ENCODE measurements at places on chromosomes 5 and 9. TPM values are rescaled to one million over a fixed set of nuclear protein-coding genes. Genes with fewer than 3 reads are reported as not detected.

The FOXD4L5 gene
- 0.11 TPM for total RNA-seq

The GZMA gene
- total RNA-seq, result 17.8 TPM

The CCDC180 gene
- total RNA-seq, result 1.5 TPM

The BARHL1 gene
- not detected for total RNA-seq

The TMEM252 gene
- total RNA-seq, result not detected

The TMC1 gene
- total RNA-seq, result not detected

The MLLT3 gene
- 59.1 TPM for total RNA-seq

The FGD3 gene
- 41.6 TPM for total RNA-seq

The MAMDC4 gene
- total RNA-seq, result 18.5 TPM

DNA sequence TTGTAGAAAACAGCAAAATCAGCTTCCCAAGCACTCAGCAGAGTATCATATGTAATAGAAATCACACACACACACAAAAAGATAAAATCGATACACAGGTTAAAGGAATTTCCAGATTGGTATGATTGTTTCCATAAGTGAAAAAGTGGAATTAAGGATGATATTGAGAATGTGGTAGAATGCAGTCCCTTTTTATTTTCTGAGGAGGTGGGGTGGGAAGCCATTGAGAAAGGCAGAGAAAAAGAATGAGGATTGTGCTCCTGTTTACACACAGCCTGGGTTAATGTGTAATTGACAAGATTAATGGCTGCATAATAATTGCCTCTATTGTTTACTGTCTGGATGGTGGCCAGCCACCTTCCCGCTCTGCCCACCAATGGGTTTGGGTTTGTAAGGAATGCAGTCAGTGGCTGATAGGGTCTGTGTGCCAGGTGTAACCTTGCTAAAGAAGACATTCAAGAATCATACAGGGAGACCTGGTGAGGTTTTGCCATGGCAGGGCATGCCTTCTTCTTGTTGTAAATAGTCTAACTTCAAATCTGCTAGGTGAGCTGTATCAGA, 177.2 kb upstream of the MAP3K1 start:
- DNase-seq, result no peak
- no peaks in the 10 kb centered on the region for H3K36me3 ChIP-seq
- no peaks in the 10 kb centered on the region for H3K4me1 ChIP-seq
- H3K27ac ChIP-seq, result no peak overlapping the region
- no peaks in the 10 kb centered on the region for H3K27me3 ChIP-seq

DNA sequence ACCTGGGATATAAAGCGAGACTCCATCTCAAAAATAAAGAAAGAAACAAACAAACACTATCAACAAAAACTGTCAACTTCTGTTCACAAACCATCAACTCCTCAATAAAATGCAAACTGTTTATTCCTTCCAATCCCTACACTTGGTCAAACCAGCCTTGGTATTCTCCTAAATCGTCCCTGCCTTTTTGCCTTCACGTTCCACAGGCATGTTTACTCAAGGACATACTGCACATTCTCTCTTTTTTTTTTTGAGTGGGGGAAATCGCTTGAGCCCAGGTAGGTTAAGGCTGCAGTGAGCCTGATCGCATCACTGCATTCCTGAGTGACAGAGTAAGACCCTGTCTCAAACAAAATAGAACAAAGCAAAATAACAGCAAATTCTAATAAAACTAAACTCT, 13.0 kb downstream of the UBAP2 start:
- peaks cover 19% of the 10 kb centered on the region for H3K4me1 ChIP-seq
- no peaks in the 10 kb centered on the region for H3K27me3 ChIP-seq
- H3K27ac ChIP-seq, result no peak overlapping the region
- DNase-seq, result no peak

DNA sequence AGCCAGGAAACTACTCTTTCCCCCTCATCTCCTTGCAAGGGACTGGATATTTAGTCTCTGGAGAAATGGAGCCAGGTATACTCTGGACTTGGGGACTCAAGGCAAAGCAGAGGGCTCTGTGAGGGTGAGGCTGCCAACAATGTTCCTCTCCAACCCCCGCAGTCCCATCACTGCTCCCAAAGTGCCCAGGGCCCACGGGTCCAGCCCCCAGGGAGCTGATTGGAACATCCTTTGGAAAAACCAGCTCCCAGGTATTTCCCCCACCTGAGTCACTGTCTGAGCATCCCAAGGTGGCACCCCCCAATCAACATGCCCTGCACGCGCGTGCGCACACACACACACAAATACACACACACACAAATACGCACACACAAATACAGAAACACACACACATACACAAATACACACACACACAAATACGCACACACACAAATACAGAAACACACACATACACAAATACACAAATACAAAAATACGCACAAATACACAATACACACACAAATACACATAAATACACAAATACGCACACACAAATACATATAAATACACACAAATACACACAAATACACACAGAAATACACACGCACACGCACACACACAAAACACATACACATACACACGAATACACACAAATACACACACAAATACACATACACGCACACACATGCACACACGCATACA, 137.4 kb downstream of the DAB2IP start:
- DNase-seq, result no peak
- peaks cover 3% of the 10 kb centered on the region for H3K27me3 ChIP-seq

DNA sequence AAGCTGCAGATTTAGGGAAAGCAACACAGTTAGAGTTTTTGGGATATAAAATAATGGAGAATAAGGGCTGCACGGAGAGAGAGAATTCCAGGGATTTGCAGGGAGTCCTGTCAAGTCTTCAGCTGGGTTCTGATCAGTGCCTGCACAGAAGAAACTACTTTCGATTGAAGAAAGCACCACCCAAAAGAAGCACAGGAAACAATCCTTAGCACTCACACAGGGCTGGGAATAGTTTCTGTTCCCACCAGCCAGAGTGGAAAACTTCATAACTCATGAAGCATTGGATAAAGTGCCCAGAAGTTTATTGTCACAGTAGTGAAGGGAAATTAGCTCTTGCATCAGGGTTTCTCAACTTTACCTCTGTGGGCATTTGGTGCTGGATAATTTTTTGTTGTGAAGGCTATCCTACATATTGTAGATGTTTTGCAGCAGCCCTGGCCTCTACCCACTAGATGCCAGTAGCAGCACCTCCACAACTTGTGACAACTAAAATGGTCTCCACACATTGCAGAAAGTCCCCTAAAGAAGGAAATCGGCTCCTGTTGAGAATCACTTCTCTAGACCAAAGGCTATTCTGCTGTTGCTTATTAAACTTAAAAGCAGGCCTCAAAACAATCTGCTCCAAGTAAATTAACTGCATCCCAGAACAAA, 71.0 kb upstream of the FAM120A start:
- no peaks in the 10 kb centered on the region for H3K4me1 ChIP-seq
- peaks cover 8% of the 10 kb centered on the region for H3K27me3 ChIP-seq
- no peaks in the 10 kb centered on the region for H3K36me3 ChIP-seq

DNA sequence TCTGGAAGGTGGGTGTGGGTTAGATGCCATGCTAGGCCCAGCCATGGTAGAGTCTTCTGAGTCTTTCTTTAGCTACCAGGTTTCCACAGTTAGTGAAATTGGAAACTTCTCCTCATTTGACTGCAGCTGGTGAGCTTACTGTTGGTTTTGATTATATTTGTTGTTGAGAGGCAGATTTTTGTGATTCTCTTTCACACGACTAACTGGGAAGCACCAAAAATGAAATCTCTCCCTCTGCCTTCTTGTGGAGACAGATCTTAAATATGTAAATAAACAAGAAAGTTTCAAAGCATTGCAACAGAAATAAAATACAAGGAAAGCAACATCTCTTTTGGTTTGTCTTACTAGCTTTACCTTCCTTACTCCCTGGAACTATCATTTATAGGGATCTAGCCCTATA, 122.2 kb downstream of the CEMIP2 start:
- no peak for DNase-seq
- H3K36me3 ChIP-seq, result no peaks in the 10 kb centered on the region
- H3K4me1 ChIP-seq, result peaks cover 12% of the 10 kb centered on the region
- no peak overlapping the region for H3K4me3 ChIP-seq

DNA sequence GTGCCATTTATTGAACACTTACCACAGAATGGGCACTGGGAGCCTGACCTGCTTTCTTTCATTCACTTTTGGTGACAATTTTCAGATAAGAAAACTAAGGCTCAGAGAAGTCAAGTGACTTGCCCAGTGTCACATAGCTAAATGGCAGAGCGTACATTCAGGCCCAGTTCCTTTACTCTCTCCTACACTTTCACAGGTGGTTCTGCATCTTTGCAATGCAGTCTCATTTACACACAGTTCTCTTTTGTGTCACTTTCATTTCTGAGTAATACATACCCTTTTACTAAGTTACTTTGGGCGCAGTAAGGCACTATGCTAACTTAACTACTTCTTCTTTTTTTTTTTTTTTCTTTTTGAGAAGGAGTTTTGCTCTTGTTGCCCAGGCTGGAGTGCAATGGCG, 8.3 kb downstream of the NFIL3 start:
- H3K4me1 ChIP-seq, result peaks cover 73% of the 10 kb centered on the region
- H3K36me3 ChIP-seq, result peaks cover 49% of the 10 kb centered on the region
- no peak overlapping the region for H3K4me3 ChIP-seq
- no peaks in the 10 kb centered on the region for H3K27me3 ChIP-seq
- DNase-seq, result no peak

DNA sequence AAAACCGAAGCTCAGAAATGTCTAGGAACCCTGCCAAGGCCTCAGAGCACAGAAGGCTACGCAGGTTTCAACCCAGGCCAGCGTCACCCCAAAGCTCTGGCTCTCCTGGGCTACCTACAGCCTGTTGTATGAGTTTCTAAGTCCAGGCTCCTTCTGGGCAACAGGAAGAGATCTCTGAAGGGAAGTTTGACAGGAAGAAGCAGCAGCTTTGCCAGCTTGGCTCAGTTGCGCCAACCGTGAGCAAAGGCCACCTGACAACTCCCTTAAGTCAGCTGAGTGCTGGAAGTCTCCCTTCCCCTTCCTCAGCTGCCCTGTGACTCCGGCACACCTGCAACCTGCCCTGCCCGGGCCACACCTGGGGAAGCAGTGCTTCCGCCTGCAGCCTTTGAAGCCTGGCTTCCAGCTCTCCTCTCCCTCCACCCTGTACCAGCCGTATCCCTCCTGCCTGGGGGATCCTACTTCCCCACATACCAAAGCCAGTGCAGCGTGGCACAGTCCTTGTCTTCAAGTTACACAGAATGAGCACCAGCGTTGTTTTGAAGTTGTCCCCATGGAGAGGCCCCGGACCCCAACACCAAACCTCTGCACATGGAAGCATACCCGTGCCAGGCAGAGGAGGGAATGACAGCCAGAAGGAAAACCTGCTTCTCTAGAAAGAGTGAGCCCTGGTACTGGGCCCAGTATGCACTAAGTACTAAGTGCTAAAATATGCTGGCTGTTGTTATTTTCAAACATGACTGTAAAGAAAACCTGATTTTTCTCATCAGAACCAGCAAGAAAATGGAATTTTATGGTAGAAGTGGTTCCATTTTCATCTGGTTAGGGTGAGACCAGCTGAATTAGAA, 36.5 kb downstream of the SHB start:
- H3K27ac ChIP-seq, result no peak overlapping the region
- H3K36me3 ChIP-seq, result no peaks in the 10 kb centered on the region
- no peak for DNase-seq

DNA sequence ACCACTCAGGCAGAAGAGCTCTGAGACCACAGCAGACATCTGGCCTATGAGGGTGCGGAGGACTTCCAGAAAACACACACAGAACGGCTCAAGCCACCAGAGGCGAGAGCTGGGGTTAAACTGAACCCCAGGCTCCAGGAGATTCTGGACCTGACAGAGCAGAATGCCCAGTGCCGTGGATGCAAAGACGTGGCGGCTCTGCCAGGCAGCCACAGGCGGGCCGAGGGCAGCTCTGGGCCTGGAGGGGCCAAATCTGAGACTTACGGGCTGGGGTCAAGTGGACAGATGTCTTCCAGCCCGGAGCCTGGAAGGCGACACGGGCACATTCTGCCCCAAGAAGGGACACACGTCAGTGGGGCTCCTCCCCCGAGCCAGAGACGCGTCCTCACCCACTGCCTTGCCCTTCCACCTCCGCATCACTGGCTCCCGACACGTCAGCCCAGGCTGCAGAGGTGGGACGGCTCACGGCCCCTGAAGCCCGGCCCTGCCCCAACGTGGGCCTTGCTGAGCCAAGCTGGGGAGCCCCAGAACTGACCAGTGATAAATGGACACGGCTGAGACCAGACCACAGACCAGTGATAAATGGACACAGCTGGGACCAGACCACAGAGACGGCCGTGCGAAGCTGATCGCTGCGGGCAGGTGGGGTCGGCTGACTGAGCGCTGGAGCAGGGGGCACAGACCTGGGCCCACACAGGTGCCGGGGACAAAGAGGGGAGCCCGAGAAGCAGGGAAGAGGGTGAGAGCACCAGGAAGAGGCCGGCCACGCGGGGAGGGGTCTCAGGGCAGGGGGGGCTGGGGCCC, 40.9 kb upstream of the NSMF start:
- H3K36me3 ChIP-seq, result peaks cover 6% of the 10 kb centered on the region
- H3K4me3 ChIP-seq, result no peak overlapping the region
- peaks cover 8% of the 10 kb centered on the region for H3K4me1 ChIP-seq
- no peak for DNase-seq
- H3K27ac ChIP-seq, result no peak overlapping the region

- H3K27me3 ChIP-seq, result no peaks in the 10 kb centered on the region
- DNase-seq, result no peak
- H3K4me1 ChIP-seq, result no peaks in the 10 kb centered on the region
- no peak overlapping the region for H3K4me3 ChIP-seq
Measured at GRCh38 chr5:116970318-116970717, 395.7 kb upstream of the SEMA6A start.

- no peaks in the 10 kb centered on the region for H3K4me1 ChIP-seq
- H3K27ac ChIP-seq, result no peak overlapping the region
- H3K36me3 ChIP-seq, result no peaks in the 10 kb centered on the region
- H3K4me3 ChIP-seq, result no peak overlapping the region
Measured at GRCh38 chr9:108397286-108397685, 458.5 kb downstream of the ACTL7B start.

DNA sequence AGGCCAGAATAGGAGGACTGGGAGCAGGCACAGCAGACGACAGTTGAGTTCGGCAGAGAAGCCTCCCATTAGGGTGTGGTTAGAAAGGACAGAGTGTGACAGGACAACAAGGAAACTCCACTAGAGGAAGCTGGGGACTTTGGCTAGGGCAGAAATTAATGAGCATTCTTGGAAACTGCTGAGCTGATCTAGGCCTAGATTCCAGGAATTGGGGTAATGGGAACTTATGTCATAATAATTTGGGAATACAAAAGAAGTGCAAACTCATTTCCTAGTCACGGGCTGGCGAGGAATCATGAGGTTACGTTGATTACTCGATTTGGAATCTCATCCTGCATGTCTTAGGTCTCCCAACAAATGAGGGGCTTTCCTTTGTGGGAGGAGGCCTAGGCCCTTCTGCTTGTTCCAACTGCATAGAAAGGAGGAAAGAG, 144.6 kb upstream of the RPS23 start:
- H3K27ac ChIP-seq, result no peak overlapping the region
- H3K36me3 ChIP-seq, result no peaks in the 10 kb centered on the region
- no peak for DNase-seq
- H3K27me3 ChIP-seq, result peaks cover 1% of the 10 kb centered on the region
- no peak overlapping the region for H3K4me3 ChIP-seq

DNA sequence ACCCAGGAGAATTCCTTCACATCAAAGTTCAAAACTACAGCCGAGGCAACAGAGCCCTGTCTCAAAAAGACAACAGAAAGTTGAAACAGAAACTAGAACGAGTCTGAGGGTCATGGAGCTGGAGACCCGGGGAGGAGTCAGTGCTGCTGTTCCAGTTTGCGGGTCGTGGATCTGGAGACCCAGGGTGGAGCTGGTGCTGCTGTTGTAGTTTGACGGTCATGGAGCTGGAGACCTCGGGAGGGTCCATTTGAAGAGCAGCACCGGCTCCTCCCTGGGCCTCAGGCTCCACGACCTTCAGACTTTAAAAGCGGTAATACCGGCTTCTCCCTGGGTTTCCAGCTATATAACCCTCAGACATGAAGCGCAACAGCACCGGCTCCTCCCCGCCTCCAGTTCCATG, 13.0 kb upstream of the LCN15 start:
- peaks cover 12% of the 10 kb centered on the region for H3K27me3 ChIP-seq
- H3K4me1 ChIP-seq, result peaks cover 3% of the 10 kb centered on the region
